Effector CD8-positive, alpha-beta T cell (primary cell): ENCODE measurements at places on chromosomes 6 and 20.
A peak's percentile ranks its signal among the peaks of the same experiment; 100 is the strongest.

GRCh38 chr6:32882879-32883250 is 28.9 kb downstream of the PSMB9 start:
- DNase-seq: no peak

GRCh38 chr20:24768713-24769601 is 180.1 kb upstream of the CST7 start:
- no peak for DNase-seq

DNA sequence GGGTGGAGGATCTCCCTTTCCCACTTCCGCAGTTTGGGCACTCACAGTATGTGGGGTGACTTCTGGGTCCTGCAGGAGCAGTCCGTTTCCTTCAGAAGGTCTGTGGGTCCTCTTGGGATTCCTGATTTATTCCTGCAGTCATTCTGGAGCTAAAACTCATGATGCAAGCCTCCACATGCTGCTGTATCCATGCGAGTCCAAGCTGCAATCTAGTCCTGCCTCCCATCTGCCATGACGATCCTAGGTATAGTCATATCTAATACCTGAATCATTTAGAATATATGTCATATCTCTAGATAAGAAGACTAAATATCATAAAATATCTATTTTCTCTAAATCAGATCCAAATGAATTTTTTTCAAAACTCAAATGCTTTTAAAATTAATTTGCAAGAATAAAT is 103.4 kb upstream of the AHI1 start:
- DNase-seq: no peak

DNA sequence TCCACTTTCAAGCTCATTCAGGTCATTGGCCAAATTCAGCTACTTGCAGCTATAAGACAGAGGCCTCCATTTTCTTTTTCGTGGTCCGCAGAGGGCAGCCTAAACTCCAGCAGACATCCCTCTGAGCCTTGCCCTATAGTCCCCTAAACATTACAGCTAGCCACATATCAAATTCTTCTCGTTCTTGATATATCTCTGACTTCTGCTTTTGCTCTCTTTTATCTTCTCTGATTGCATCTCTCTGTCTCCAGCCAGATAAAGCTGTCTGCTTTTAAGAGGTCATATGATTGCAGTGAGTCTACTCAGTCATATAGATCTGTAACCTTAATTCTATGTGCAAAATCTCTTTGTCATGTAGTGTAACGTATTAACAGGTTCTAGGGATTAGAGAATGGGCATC is 358.4 kb upstream of the RGS17 start:
- DNase-seq: no peak

- DNase-seq: no peak
Measured at GRCh38 chr20:17571153-17571527, 1.3 kb downstream of the DSTN start.

GRCh38 chr6:121856296-121856695 is 420.9 kb downstream of the GJA1 start:
- no peak for DNase-seq

GRCh38 chr20:3813848-3814581 is 6.3 kb upstream of the AP5S1 start:
- DNase-seq: no peak

GRCh38 chr20:57265997-57266290 is 497 bp downstream of the BMP7 start:
- DNase-seq: no peak

GRCh38 chr6:45420083-45420908 is 42.6 kb upstream of the SUPT3H start:
- DNase-seq: peak; percentile 7

GRCh38 chr20:61929971-61930666 is 135.6 kb downstream of the TAF4 start:
- no peak for DNase-seq

- DNase-seq: no peak
Measured at GRCh38 chr6:96157018-96157565, 141.3 kb downstream of the FUT9 start.

- no peak for DNase-seq
Measured at GRCh38 chr6:41785689-41786450, 1.6 kb upstream of the TOMM6 start.

DNA sequence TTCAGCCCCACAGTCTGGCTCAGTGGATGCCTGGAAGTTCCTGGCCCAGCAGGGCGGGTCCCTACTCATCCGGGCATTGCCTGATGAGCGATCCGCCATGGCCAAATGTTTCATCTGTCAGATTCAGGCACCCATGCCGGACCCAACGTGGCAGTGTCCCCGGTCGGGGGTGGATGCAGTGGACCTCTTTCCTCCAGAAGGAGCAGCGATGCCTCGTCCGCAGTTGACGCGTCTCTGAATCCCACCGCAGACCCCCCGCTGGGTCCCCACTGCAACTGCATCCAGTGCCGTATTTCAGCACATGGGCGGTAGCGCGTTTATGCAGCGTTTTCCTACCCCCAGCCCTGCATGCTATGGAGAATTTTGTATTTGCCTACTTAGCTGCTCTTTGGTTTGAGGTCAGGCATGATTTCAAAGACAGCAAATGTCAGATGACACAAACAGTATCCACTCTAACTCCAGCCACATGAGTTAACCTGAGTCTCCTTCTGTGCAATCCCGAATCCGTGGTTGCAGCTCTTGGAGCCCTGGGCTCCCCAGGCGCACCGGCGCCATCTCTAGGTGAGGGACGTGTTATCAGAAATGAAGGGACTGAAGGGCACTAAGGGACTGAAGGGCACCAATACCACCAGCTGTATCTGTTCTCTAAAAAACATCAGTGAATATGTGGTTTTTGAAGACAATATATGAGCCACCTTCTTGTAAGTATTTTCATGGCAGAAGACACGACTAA is 72.6 kb upstream of the THBS2 start:
- no peak for DNase-seq

DNA sequence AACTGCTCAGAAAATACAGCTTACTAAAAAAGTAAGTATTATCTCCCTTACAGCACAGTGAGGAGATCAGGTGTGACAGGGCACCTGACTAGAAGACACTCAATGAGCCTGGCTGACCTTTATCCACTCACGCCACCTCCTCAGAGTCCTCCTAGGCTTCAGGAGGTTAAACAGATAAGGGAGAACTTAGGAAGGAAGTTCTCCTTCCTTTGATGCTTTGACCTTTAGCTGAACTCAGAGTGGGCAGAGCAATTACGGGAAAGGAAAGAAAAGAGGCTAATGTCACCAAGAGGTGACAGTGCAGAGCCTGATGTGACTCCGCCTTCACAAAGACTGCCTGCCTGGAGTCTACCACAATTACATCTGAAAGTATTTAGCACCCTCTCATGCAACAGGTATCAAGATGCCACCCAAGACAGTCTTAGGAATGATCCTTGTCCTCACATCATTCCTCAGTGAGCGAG is 36.7 kb downstream of the MAN1A1 start:
- DNase-seq: no peak

DNA sequence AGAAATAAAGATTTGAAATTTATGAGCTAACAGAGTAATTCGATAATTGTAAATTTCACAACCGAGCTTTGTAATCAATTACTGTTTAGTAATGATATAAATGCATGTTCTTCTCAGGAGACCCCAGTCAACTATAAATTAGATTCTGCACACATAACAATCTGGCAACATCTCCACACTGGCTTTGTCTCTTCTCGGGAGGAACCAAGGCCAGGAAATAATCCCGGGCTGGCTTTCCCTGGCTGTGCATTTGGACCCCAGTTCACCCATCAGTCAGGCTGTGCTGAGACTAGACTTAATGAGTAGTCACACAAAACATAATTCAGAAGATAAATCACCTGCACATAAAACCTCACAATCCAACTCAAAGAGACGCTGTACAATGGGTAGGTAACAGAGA is 65.5 kb downstream of the PTPRT start:
- no peak for DNase-seq

- no peak for DNase-seq
Measured at GRCh38 chr20:62068997-62069396, 3.3 kb upstream of the TAF4 start.

DNA sequence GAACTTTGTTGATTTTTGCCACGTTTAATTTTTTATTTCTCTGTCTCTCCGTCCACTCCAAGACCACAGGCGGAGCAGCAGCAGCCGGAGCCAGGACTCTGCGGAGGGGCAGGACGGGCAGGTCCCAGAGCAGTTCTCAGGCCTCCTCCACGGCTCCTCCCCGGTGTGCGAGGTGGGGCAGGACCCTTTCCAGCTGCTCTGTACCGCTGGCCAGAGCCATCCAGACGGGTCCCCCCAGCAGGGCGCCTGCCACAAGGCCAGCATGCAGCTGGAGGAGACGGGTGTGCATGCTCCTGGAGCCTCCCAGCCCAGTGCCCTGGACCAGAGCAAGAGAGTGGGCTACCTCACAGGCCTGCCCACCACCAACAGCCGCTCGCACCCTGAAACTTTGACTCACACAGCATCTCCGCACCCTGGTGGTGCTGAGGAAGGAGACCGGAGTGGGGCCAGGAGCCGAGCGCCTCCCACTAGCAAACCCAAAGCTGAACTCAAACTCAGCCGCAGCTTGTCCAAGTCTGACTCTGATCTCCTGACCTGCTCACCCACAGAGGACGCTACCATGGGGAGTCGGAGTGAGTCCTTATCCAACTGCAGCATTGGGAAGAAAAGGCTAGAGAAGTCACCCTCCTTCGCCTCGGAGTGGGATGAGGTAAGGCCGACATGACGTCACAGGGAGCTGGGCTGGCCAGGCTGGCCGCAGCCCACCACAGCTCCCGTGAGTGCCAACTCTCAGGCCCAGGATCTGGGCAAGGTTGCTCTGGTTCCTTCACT is 123.5 kb downstream of the TCP11 start:
- DNase-seq: no peak

- DNase-seq: no peak
Measured at GRCh38 chr6:101393829-101394251, 332 bp downstream of the GRIK2 start.

GRCh38 chr6:159249752-159250151 is 80.6 kb downstream of the FNDC1 start:
- no peak for DNase-seq

DNA sequence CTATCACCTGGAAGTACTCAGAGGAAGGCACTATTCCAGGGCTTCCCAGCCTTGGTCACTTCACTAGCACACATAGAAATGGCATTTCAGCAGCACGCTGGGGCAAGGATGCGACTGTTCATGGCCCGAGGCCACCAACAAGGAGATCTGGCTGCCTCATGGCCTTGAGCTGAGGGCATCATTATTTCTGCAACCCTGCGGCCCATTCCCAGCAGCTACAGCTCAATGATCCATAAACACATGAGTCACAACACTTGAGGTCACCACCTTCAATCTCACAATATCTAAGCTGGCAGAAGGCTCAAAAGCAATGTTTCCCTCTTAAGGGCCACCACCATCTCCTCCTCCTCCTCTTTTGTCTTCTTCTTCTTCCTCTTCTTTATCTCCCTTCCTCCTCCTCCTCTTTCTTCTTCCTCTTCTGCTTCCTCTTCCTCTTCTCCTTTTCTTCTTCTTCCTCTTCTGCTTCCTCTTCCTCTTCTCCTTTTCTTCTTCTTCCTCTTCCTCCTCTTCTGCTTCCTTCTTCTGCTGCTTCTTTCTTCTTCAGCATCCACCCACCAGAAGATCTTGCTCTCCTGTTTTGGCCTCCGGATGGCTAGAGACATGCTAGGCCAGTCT is 382.9 kb upstream of the CNR1 start:
- DNase-seq: no peak

DNA sequence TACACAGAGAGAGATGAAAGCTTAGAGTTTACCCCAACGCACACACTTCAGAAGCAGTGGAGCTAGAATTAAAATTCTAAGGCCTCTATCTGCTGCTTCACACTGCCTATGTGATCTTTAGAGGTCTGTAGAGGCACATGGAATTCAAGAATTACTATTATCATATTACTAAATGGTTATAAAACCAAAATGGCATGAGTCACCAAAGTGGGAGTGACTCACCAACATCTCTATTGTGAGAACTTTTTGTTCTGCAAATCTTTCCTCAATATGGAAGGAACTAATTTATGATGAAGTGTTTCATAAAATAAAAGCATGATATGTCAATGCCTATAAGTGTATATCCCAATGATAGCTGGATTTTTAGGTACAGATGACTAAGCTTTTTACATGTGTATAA is 28.5 kb upstream of the TMEM244 start:
- no peak for DNase-seq

- DNase-seq: no peak
Measured at GRCh38 chr6:125954735-125955339, 1.7 kb upstream of the HINT3 start.

GRCh38 chr20:34578025-34578424 is 19.5 kb downstream of the MAP1LC3A start:
- no peak for DNase-seq

GRCh38 chr6:127146932-127147331 is 28.5 kb downstream of the RSPO3 start:
- DNase-seq: no peak

GRCh38 chr6:157693867-157694266 is 129.2 kb upstream of the SNX9 start:
- DNase-seq: no peak

DNA sequence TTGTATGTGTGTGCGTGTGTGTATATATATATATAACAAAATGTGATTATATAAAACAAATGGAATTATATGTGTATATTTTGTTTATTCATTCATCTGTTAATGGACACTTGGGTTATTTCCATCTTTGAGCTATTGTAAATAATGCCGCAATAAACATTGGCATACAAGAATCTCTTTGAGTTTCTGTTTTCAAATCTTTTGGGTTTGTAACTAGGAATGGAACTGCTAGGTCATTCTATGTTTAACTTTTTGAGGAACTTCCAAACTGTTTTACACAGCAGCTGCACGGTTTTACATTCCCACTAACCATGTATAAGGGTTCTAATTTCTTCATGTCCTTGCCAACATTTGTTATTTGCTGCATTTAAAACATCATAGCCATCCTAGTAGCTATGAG is 39.9 kb upstream of the TGM2 start:
- no peak for DNase-seq

- no peak for DNase-seq
Measured at GRCh38 chr6:69005199-69005598, 370.1 kb downstream of the ADGRB3 start.

DNA sequence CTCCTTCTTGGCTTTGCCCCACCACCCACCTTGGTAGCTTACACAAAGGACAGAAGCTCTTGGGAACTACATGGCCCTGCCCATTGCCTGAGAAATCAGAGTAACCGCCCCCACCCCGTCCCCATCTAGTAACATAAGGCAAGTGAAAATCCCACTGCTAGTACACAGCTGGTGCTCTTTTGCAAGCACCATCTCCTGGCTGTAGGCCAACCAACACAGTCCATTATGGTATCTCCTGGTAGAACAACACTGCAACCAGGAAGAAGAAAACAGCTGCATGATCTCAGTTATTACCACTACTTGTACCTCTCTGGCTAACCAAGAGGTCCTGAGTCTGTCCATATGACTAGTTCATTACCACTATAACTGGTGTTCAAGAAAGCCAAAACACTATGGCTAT is 841.1 kb upstream of the MANEA start:
- no peak for DNase-seq
